ENCODE measurements at places on chromosomes 4 and X.

DNA sequence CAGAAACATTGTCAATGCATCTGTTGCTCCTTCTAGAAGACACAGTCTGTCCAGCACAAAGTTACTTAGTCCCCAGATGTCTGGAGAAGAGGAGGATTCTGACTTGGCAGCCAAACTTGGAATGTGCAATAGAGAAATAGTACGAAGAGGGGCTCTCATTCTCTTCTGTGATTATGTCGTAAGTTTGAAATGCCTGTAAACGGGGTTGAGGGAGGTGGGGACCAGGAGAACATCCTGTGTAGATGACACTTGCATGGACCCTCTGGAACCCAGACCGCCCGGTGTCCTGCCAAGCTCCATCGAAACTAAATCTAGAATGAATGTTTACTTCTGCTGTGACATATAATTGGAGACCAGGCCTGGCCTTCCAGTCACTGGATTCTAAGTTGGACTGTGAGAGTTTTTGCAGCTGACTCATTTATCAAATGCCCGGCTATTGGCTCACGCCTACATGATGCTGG lies 45.0 kb upstream of the MSANTD1 start:
- peak; percentile 80 for DNase-seq

- peak; percentile 72 for DNase-seq
Observed at GRCh38 chr4:145945431-145946155, 7.0 kb upstream of the ZNF827 start.

- no peak for DNase-seq
Observed at GRCh38 chrX:1242891-1243402, 25.7 kb upstream of the CSF2RA start.

GRCh38 chr4:145540235-145540634 lies 58.6 kb downstream of the SMAD1 start:
- no peak for DNase-seq

- no peak for DNase-seq
Observed at GRCh38 chrX:151365579-151365978, 31.4 kb upstream of the VMA21 start.

GRCh38 chr4:78567500-78568060 lies 16.0 kb downstream of the ANXA3 start:
- DNase-seq: no peak

GRCh38 chrX:115362334-115363095 lies 73.0 kb downstream of the LUZP4 start:
- peak; percentile 71 for DNase-seq

- DNase-seq: no peak
Observed at GRCh38 chrX:93332329-93332728, 341.0 kb downstream of the NAP1L3 start.

GRCh38 chr4:120227554-120227953 lies 160.9 kb upstream of the MAD2L1 start:
- DNase-seq: no peak

DNA sequence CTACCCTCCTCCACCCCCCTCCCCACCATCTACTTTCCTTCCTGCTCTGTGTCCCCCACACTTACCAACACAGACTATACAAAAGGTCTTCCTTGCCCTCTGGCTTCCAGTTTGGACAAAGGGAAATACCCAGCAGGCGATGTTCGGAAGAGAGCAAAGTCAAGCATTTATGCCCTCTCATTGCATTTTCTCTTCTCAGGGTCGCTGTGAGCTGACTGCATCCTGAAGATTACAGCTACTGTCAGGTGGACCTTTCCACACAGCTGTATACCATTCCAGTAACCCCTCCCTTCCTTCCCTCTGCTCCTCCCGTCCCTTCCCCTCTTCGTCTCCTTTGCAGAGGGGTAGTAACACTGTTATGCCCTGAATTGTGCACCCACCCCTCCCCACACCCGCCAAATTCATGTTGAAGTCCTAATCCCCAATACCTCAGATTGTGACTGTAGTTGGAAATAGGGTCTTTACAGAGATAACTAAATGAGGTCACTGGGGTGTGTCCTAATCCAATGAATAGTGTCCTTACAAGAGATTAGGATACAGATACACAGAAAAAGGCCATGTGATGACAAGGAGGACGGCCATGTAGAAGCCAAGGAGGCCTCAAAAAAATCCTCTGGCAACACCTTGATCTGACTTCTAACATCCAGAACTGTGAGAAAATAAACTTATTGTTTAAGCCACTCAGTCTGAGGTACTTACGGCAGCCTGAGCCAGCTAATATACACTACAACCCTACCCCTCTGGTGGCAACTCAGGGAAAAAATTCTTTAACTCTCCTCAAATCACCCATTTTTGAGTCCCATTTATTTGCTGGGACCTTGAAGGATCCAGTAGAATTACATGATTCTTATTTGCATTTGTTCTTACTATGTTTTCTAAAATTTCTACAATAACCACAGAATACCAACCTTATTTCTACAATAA lies 11.7 kb downstream of the MORF4L2 start:
- no peak for DNase-seq

GRCh38 chr4:100113732-100114131 lies 76.5 kb downstream of the DDIT4L start:
- DNase-seq: no peak

- no peak for DNase-seq
Observed at GRCh38 chr4:128751354-128751753, 58.1 kb upstream of the JADE1 start.

DNA sequence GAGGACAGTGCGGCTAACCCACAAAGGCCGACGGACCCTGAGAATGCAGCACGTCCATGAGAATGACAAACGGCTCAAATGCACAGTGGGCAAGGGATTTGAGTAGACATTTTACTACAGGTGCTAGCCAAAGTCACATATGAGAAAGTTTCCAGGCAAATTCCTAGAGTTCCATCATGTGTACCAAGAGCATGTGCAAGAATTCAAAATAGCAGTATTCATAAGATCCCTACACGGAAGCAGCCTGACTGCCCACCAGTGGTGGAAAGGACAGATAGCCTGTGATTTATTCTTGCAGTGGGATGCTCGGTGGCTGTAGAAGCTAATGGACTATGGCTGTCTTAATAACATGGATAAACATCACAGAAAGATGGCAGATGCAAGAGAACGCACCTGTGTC lies 68.0 kb downstream of the RGS12 start:
- no peak for DNase-seq

DNA sequence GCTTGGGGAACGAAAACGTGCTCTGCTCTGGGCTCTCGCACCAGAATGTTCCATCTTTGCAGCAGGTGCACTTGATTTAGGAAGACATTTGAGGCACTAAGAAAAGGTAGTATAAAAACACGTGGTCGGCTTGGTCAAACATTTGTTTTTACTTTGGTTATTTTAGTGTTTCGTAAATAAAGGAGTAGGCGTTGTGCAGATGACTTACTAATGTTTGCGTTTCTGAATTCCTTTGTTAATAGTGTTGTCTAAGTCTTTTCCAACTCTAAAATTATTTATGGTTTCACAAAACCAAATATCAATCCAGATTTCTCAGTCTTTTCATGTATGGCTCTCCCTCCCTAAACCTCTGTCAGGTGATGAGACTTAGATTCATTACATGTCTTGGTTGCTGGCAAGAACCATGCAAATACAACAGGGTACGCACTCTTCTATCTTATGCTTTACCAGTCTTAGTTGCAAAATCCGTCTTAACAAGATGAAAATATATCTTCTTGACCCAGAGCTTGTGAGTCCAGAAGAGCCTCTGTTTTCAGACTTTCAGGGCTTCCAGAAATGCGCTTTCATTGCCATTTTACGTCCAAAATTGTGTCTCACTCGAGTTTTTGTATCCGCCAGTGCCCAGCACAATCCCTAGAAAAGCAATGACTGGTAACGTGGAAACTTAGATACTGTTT lies 686 bp downstream of the MTHFD2L start:
- DNase-seq: peak; percentile 15

- DNase-seq: peak; percentile 17
Observed at GRCh38 chrX:48649102-48649501, 34.5 kb upstream of the WAS start.

DNA sequence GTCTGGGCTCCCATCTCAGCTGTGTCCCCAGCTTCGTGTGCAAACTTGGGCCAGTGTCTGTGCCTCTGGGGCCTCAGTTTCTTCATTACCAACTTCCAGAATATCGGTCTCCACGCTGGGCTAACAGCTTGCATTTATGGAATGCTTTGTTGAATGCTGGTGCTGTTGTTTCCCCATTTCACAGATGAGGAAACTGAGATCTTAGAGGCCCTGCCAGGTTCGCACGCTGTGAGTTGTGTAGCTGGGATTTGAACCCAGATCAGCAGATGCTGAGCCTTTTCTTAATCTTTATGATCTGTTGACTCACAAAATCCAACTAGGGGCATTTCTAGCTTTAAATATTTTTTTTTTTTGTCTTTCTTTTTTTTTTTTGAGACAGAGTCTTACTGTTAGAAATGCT lies 101.5 kb upstream of the STX18 start:
- DNase-seq: no peak

GRCh38 chr4:10108391-10108790 lies 8.2 kb downstream of the WDR1 start:
- no peak for DNase-seq

DNA sequence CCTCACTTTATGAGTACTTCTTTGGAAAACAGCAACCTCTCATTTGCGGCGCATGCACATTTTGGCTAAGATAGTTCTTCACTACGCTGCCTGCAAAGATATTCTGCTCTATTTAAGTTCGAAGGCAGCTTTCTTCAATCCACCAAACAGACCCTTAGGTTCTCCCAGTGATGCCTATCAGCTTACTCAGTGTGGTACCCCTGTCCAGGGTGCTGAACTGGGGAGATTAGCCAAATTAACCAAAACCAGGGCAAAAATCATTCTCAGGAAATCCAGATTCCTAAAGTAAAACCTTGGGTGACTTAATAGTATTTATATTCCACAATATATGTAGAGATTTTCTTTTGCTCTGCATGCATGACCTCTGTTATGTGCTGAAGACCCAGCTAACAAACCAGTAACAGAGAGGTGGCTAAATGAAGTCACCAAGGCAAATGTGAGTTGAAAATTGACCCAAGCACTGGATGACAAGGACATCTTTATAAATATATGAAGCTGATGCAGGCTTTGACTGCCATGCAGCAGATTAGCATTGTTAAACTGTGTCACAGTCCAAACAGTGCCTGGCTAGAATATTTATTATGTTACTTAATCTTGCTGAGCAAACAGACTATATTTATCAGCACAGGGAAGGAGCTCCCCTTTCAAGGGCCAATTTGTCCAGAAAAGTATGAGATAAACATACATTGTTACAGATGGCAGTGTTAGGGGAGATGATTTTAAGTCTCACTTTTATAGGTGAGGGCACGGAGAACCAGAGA lies 418.2 kb downstream of the STIM2 start:
- peak; percentile 9 for DNase-seq

DNA sequence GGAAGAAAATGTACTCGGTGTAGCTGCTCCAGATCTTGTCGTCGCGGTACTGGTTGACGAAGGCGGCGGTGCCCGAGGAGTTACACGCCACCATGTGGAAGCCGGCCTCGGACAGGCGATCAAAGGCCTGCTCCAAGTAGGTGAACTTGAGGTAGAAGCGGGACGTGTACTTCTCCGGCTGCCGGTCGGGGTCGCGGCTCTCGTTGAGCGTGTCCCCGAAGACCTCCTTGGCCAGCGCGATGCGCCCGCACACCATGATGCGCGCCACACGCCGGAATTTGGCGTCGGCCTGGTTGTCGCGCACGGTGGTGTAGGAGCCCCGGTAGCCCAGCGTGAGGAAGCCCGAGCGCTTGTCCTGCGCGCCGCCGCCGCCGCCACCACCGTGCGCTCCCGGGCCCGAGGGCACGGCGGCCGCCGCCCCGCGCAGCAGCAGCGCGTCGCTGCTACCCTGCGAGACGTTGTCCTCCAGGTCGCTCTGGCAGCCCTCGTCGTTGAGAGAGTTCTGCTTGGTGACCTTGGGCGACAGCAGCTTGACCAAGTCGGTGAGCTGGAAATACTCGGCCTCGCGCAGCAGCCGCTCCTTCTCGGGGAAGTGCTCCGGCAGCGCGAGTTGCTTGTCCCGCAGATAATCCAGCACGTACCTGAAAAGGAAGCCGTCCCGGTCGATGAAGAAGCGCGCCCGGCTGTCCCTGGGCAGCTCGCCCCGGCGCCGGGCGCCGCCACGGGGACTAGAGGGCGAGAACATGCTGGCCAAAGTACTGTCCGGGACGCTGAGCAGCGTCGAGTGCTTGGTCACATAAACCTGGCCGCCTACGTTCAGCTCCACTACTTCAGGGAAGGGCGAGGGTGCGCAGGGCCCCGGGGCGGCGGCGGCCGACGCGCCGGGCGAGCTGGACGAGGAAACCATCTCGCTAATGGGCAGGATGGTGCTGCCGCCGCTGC lies 775 bp downstream of the KCTD8 start:
- peak; percentile 15 for DNase-seq

- no peak for DNase-seq
Observed at GRCh38 chrX:7444967-7445366, 297.0 kb upstream of the PUDP start.

GRCh38 chr4:110681381-110681780 lies 58.5 kb upstream of the PITX2 start:
- peak; percentile 64 for DNase-seq

DNA sequence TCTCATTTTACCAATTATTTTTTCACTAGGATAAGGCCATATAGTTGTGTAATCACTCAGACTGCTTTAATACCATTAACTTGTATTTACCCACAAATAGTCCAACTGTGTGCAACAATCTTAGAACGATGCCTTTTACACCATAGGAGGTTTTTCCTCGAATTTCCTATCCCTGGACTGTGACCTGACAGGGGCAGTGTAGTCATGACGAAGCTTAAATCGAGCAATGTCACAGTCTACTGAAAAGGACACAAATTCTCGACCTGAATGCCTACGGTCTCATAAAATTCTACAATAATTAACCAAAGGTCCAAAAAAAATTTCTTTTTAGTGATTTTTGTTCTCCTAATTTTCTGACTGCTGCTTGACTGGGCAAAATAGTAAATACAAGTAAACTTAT lies 208.9 kb downstream of the ADAMTS3 start:
- DNase-seq: no peak

DNA sequence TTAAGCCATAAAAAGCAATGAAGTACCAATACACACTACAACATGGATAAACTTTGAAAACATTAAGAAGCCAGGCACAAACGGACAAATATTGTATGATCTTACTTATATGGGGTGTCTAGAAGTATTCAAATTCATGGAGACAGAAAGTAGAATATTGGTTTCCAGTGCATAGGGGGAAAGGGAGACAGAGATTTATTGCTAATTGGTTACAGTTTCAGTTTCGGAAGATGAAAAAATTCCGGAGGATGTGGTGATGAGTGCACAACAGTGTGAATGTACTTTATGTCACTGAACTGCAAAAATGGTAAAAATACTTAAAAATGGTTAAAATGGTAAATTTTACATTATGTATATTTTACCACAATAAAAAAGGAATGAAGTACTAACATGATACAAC lies 5.1 kb upstream of the PRDX4 start:
- DNase-seq: no peak
